ENCODE measurements at places on chromosomes 7 and 10. TPM values are rescaled to one million over a fixed set of nuclear protein-coding genes. Genes with fewer than 3 reads are reported as not detected.

ZNF736 gene
- total RNA-seq, result 10.2 TPM

HPSE2 gene
- 0.51 TPM for total RNA-seq

WDR11 gene
- total RNA-seq, result 89.5 TPM

PPP2R2D gene
- total RNA-seq, result 22.1 TPM

NEUROG3 gene
- total RNA-seq, result not detected

NPVF gene
- not detected for total RNA-seq

WNT16 gene
- total RNA-seq, result 3.8 TPM

CYP2E1 gene
- 0.50 TPM for total RNA-seq

AKR1C3 gene
- total RNA-seq, result 44.3 TPM

CPEB3 gene
- total RNA-seq, result 0.66 TPM

OR2A7 gene
- 0.50 TPM for total RNA-seq

ARHGAP22 gene
- 21.3 TPM for total RNA-seq

NCAPG2 gene
- 10.9 TPM for total RNA-seq

HECW1 gene
- total RNA-seq, result 6.1 TPM

INHBA gene
- 4.1 TPM for total RNA-seq

DNA sequence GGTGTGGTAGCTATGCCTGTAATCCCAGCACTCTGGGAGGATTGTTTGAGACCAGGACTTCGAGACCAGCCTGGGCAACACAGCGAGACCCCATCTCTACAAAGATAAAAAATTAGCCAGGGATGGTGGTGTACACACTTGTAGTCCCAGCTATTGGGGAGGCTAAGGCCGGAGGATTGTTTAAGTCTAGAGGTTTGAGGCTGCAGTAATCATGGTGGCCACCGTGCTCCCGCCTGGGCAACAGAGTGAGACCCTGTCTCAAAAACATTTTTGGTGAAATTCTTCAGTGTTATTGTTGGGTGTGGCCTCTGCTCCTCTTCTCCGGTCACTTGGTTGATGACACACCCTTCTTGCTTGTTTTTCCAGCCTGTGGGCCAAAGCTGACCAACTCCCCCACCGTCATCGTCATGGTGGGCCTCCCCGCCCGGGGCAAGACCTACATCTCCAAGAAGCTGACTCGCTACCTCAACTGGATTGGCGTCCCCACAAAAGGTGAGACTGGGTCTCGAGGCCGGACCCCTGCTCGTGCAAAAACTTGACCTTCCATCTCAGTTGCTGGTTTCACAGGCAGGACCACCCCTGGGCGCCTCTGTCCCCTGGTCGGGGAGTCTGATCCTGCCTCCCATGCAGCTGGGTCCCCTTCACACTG is 10.6 kb downstream of the PFKFB3 start:
- peak; percentile 20 for DNase-seq

DNA sequence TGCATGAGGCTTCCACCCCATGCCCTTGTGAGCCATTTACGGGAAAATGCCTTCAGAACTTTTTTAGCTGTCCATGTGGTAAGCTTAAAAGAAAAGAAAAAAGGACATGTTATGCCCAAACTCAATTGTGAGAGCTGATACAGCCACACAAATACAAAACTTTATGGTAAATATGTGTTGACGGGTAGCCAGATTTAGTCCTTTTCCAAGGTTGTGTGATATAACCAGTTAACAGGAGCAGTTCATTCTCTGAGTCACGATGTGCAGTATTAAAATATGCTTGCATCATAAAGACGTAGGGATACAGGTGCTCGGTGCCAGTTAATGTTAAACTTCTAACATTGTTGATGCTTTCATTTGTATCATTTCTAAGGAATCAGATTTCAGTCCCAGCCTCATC is 350.4 kb downstream of the DNAJB6 start:
- no peak for DNase-seq

DNA sequence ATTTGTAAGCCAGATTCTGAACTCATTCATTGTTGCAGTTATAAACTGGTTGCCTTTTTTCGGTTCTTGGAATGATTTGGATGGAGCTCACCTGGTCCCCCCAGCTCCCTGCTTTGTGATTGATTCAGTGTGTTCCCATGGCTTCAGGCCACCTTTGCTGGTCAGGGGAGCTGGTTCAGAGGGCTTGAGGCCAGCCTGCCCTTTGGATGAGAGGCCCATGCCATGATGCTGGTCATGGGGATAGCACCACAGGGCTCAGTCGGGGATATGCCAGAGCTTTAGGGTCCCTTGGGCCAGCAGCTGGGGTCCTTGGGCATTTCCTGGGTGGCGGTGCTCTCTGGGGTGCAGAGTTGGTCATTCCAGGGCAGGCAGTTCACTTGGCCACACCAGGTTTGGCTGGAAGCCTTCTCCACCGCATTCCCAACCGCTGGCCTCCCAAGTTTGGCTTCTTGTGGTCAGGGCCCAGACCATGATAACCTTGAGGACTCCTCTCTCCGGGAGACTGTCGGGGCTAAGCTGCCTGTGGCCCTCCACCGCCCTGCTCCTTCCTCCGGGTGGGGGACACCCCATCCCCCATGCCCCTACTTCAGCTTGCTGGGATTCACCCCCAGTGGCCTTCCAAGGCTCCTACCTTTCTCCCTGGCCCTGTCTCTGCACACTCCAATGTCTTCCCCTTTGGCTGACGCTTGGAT is 65.1 kb downstream of the MGMT start:
- DNase-seq, result peak; percentile 65

DNA sequence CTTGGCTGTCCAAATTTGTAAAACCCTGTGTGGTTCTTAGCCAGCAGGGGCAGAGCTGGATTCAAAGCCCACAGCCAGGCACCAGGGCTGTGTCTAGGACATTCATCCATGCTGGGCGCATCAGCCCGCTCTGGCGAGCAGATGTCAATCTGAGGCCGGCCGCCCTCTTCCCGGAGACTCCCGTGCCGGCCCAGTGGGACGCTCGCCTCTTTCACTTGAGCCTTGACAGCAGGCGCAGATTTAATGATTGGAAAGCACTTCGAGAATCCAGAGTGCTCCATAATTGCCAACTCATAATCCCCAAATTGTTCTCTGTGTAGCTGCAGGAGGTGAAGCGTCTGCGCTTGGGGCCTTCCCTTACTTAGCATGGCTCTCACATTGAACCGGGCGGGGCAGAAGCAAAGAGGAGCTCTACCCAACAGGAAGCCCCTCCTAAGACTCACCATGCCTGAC is 36.7 kb downstream of the SLIT1 start:
- DNase-seq, result no peak

GRCh38 chr7:104225451-104225850 is 17.6 kb upstream of the ORC5 start:
- no peak for DNase-seq

DNA sequence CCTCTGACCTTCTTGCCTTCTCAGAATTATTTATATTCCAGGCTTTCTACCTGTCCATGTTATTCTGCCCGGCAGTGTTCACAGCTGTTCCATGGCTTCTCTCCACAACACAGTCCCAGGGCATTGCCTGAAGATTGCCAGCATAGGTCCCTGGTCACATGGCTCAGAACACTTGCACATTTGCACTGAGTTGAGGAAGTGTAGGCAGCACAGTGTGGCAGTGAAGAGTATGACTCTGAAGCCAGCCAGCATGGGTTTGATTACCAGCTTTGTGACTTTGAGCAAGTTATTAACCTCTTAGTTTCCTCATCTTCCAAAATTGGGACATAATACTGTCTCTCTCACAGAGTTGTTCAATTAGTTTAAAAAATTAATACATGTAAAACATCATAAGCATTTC is 73.2 kb upstream of the NEUROD6 start:
- DNase-seq, result no peak

- no peak for DNase-seq
Measured at GRCh38 chr10:106618646-106619045, 545.9 kb downstream of the SORCS1 start.

DNA sequence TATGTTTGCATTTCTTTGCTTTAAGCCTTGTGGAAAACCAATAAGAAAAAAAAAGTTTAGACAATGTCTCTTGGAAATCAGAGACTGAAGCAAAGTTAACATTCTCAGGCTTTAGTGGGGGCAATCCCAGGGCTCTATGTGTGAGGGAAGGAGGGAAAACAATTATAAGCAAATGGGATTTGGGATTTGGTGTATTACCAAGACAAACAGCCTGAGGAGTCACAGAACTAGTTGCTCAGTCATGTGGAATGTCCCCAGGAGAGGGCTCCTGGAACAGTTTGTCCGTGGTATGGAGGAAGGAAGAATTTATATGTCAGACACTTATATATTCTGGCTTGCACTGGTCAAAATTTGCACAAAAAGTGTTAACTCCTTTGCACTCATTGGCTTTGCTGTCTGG is 562.9 kb upstream of the TPK1 start:
- DNase-seq, result no peak

GRCh38 chr10:11275651-11276050 is 258.0 kb downstream of the CELF2 start:
- DNase-seq, result no peak

- no peak for DNase-seq
Measured at GRCh38 chr7:99460651-99461050, 5.3 kb downstream of the ATP5MF start.

GRCh38 chr10:56146806-56147205 is 214.3 kb downstream of the ZWINT start:
- DNase-seq, result no peak

DNA sequence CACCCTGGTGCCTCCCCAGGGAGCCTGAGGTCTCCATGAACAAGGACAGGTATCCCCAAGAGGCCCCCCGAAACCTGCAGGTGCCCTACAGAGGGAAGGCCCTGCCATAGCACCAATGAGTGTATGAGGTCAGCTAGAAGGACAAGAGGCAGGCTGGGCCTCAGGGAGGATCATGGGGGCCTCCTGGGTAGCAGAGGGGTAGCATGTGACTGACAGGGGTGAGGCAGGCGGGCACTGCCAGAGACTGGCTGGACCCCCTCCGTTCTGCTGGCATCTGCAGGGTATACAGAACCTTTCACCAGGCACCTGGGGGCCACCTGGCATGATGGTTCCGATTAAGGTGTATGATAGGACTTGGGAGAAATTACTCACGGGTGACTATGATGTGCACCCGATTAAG is 79.2 kb upstream of the KCTD7 start:
- DNase-seq, result no peak

DNA sequence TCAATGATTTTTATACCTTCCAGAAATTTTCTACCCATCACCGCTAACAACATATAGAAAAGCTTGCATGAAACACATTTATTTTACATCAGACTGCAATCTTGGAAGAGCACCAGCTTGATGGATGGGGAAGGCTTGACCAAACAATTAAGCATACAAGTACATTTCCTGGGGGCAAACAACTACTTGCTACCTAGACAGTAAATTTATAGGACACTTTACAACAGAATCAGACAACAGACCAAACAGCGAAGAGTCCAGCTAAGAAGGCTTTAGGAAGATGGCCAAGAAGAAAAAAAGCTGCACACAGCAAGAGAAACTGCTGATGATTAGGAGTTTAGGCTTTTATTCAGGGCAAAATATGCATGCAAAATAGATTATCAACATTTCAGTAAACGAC is 8.0 kb downstream of the AASS start:
- DNase-seq, result no peak

DNA sequence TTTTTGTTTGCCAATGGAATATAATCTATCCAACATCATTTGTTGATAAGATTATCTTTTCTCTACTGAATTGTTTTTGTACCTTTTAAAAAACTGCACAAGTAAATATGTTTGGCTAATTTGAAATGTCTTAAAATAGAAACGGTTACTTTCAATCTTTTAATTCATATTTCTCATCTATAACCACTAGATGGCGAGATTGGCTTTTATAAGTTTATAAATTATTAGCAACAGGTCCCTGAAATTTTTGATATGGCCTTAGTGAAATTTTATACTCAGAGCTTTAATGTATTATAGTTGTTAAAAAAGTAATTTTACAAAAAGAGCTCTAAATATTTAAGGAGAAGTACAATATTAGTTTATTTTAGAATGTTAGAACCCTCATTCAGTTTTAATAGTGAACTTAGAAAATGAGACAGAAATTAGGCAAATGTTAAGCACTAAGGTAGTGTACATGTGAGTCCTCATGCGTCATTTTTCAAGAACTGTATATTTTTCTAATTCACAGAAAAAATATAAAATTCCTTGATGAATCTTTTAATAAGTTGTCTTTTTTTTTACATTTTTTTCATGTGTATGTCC is 592.5 kb downstream of the ARL4A start:
- peak; percentile 55 for DNase-seq

- peak; percentile 55 for DNase-seq
Measured at GRCh38 chr10:90561666-90562065, 296.2 kb downstream of the HTR7 start.

DNA sequence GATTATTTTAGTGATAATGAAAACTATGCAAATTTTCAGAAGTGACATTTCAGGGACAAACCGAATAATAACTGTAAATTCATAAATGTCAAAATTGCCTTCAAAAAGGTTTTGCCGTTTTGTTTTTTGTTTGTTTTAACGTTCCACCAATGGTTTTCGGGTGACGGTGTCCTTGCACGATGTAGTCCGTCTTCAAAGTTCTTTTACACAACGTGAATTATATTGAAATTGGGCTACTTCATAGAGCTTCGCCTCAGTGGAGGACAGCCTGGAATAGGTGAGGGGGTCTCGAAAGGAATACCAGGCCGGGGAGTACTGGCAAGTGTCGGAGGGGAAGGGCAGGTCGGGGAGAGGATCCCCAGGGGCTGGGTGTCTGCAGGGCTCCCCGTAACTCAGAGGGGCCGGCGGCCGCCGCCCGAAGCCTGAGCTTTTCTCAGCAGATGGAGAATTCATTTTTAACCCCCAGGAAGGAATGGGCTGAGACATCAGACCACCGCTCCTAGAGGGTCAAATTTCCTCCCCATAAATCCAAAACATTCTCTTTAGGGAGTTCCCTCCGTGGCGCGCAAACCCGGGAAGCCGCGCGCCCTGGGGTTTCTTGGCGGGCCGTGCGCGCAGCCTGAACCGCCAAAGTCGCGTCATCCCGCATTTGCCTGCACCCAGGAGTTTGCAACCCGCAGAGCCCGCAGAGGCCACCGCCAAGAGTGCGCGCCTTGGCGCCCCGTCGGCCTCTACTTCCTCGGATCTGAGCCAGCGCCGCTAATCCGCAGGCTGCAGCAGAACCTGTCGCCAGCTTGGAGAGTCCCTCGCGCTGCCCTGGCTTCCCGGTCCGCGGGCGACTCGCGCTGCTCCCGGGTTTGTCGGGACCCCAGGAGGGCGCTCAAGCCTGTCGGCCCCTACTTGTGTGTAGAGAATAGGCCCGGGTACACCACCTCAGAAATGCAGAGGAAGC is 17.3 kb upstream of the EVX1 start:
- no peak for DNase-seq

GRCh38 chr7:135447748-135448147 is 62.2 kb downstream of the CNOT4 start:
- no peak for DNase-seq

DNA sequence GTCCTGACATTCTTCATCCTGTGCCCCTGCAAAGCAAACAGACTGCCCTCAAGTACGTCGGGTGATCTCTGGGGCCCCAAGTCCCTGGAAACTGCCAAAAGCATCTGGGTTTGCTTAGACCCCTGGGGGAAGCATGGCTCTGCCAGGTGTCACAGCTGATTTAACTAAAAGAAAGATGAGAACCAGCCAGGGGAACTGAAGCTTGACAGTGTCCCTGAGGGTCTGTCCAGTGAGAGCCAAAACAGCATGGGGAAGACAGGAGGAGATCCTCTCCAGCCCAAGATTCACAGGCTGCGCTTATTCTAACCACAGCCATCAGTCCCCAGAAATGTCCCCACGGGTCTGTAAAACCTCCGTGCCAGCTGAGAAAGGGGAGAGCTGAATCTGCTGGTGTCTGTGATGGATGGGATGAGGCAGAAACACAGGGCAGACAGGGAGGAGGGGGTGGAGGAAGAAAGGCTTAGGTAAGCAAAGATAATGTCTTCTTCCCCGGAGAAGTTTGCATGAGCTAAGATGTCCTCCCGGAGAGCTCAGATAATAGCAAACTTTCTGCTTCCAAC is 21.3 kb downstream of the CCDC3 start:
- DNase-seq, result no peak

Data from fibroblast of lung (primary cell).